Activated T-helper 1 cell treated with anti-CD3 and anti-CD28 coated beads, Interleukin-12 subunit alpha, Interleukin-12 subunit beta, Interleukin-2, Interleukin-4 antibody, amounts not matched to agents 30 ng/mL and 10 ng/mL and 1 ng/mL, durations not matched to agents 14 hours and 24 hours and 36 hours (primary cell): ENCODE measurements at places on chromosomes 5 and 9.

GRCh38 chr5:178309271-178310013 lies 76.8 kb upstream of the PHYKPL start:
- no peak for DNase-seq

GRCh38 chr9:127053960-127054359 lies 68.5 kb downstream of the ANGPTL2 start:
- no peak for DNase-seq

- no peak for DNase-seq
Measured at GRCh38 chr5:13739479-13739878, 205.0 kb downstream of the DNAH5 start.

DNA sequence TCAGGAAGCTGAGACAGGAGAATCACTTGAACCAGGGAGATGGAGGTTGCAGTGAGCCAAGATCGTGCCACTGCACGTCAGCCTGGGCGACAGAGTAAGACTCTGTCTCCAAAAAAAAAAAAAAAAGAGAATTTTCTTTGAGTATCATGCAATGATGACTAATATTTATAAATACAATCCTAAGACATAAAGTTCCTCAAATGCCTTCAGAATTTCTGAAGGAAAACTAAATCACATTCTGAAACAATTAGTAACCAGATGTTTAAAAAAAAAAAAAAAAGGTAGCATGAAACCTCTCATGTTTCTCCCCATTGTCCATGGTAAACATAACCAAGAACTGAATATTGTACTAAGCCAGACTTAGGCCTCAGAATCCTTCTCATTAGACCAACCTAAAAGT lies 23.1 kb downstream of the MLLT3 start:
- no peak for DNase-seq
